HT-29 (cell line): ENCODE measurements at places on chromosomes 12 and 14. TPM values are rescaled to one million over a fixed set of nuclear protein-coding genes. Genes with fewer than 3 reads are reported as not detected.

- DNase-seq, result peak; percentile 59
Observed at GRCh38 chr12:77133566-77133965, 68.2 kb upstream of the E2F7 start.

- DNase-seq, result no peak
Observed at GRCh38 chr14:103563844-103564505, 1.2 kb downstream of the COA8 start.

The AQP6 gene
- total RNA-seq, result 1.8 and 2.0 TPM in 2 replicates

- no peak for DNase-seq
Observed at GRCh38 chr12:25063873-25064628, 115.2 kb upstream of the BCAT1 start.

DNA sequence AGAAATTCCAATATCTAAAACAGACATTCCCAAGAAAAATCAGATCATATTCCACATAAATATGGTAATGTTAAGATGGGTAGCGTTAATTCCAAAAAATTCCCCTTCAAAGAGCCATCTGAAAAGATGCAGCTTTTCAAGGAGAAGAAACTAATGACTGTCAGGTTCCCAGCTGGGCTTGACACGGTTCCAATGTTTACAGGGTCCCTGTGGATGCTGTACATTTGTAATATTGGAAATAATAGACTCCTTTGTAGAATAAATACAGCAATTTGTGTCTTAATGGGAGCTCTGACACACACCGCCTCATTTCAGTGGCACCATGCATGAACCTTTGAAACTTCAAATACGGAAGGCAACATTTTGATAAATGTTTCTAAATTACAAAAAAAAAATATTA, 140.6 kb downstream of the ITPR2 start:
- DNase-seq, result no peak

The GZMH gene
- total RNA-seq, result not detected in 2 replicates

The TUBA1B gene
- 2,713 and 2,908 TPM in 2 replicates for total RNA-seq

The TAS2R30 gene
- total RNA-seq, result 0.79 and 0.86 TPM in 2 replicates

DNA sequence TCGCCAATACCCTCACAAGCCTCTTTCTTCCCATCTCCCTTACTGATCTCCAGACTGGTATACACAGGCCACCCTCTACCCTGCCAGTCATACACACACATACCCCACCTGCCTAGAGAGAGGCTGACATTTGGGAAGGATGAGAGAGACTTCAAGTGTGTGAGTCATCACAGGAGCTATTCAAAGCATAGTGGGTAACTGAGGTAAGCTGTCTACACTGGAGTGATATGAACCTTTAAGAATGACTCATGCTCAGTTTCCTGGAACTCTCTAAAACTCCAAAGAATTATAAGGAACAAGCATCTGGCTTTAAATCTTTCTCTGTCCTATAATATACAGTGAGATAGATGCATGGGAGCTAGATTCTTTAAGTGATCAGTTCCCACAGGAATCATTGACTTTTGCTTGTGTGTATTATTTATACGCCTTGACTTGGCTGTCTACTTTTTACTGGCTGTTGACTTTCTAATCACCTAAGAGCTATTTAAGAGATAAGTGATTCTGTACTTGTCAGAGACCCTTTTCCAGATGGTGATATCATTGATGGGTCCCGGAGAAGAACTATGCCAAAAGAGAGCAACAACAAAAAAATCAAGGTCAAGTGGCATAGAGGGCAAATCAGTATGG, 5.8 kb downstream of the IGF1 start:
- DNase-seq, result no peak

DNA sequence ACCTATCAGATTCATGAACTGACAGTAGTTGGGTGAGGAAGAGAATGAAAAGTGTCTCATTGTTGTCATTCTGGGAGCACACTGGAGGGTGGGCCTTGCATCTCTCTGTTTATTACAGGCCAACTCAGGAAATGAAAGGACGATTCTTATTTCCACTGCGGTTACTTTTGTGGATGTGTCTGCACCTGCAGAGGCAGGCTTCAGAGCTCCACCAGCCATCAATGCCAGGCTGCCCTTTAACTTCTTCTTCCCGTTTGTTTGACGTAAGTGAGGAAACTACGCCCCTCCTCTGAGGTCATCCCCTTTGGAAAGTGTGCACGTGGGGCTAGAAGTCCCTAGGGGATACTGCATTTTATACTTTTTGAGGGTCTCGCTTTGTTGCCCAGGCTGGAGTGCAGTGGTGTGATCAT, 33.7 kb downstream of the TCTN1 start:
- DNase-seq, result no peak

The CCND2 gene
- total RNA-seq, result not detected in 2 replicates

DNA sequence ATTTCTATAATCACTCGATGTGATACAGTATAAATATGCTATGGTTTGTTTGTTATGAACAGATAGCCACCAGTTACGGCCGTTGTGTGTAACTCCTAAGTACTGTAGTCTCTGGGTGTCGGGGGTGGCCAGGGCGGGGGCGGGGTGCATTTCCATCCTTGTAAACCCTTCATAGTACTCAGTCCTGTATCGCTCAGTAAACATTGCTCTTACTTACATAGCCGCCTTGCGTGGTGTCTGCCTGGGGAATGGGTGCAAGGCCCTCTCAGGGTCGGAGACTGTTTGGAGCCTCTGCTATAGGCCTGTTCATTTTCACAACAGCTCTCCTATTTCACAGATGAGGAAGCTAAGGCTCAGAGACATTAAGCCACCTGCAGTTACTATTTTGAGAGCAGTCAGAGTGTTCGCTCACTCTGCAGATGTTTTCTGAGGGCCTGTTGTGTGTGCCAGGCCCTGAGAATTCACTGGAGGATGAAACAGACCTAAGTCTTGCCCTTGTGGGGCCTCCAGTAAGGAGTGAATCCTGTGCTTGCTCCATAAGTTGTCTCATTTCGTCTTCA, 42.5 kb downstream of the JDP2 start:
- DNase-seq, result no peak

- no peak for DNase-seq
Observed at GRCh38 chr12:92530706-92531105, 172.1 kb upstream of the PLEKHG7 start.

- DNase-seq, result no peak
Observed at GRCh38 chr12:58069268-58069963, 128.0 kb downstream of the ATP23 start.

- no peak for DNase-seq
Observed at GRCh38 chr14:60061371-60061770, 30.4 kb upstream of the PCNX4 start.

DNA sequence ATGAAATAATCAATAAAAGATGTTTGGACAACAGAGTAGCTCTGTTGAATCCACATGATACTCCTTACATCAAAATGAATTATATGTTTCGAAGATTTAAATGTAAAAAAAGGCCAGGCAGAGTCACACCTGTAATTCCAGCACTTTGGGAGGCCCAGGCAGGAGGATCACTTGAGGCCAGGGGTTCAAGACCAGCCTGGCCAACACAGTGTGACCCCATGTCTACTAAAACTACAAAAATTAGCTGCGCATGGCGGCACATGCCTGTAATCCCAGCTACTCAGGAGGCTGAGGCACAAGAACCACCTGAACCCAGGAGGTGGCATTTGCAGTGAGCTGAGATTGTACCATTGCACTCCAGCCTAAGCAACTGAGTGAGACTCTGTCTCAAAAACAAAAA, 14.8 kb downstream of the CEP290 start:
- DNase-seq, result no peak

The PEBP1 gene
- 256 and 291 TPM in 2 replicates for total RNA-seq

DNA sequence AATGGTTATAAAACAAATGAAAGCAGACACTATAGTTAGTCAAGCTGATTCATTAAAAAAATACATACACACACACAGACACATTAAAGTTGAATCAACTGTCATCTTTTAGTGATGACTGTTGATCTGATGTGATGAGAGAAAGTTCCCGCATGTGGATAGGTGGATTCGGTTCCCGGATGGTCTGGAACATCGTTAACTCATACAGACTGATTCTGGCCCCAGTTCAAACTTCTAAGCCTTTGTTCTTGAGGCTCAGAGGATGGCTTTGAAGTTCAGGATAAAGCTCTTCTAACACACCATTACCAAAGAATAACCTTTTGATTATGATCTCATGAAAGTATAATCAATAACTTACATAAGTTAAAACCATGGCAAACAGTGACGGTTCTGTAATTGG, 27.5 kb downstream of the WIF1 start:
- no peak for DNase-seq

GRCh38 chr12:104685366-104685765, 228.6 kb downstream of the CHST11 start:
- no peak for DNase-seq

GRCh38 chr12:48542300-48542928, 17.0 kb downstream of the OR8S1 start:
- DNase-seq, result peak; percentile 62

DNA sequence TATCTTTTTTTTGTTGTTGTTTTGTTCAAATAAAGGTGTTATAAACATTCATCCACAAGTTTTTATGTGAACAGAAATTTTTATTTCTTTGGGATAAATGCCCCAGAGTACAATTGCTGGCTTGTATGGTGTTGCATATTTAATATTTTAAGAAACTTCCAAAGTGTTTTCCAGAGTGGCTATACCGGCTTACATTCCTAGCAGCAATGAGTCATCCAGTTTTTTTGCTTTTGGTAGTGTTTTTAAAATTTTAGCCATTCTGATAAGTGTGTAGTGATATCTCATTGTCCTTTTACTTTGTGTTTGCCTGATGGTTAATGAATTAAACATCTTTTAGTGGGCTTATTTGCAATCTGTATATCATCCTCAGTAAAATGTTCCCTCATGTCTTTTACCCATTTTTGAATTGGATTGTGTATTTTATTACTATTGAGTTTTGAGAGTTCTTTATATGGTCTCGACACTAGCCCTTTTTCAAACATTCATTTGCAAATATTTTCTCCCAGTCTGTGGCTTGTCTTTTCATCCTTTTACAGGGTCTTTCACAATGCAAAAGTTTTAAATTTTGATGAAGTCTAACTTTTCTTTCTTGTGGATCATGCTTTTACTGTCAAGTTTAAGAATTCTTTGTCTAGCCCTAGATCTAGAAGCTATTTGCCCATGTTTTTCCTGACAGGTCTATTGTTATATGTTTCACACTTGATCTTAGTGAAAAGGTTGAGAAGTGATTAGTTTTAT, 29.5 kb downstream of the PPP4R4 start:
- no peak for DNase-seq

DNA sequence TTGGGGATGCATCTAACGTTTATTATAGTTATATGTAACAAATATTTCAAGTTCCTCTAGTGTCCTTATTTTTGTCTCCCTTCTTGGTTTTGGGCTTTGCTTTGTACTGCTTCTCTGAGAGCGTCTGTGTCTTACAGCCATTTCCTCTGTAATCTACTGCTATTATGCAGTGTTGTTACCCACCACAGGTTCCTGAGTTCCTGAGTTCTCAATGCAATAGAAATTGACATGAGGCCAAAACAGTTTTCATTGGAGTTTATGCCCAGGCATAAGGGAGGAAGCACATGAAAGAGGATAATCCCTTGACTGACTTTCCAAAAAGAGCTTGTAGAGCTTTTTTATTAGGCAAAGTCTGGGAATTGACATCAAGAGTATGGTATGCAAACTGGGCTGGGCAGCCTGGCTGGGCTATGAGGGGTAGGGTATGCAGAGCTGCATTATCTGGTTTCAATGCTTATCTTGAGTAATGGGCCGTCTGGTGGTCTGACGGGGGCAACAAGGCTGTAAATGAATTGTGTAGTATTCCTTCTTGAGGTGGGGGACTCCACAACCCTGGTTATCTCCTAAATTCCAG, 722.5 kb upstream of the ATXN7L3B start:
- DNase-seq, result no peak

The REC8 gene
- 3.4 and 14.0 TPM in 2 replicates for total RNA-seq

GRCh38 chr12:10584415-10584814, 29.0 kb downstream of the MAGOHB start:
- DNase-seq, result no peak

DNA sequence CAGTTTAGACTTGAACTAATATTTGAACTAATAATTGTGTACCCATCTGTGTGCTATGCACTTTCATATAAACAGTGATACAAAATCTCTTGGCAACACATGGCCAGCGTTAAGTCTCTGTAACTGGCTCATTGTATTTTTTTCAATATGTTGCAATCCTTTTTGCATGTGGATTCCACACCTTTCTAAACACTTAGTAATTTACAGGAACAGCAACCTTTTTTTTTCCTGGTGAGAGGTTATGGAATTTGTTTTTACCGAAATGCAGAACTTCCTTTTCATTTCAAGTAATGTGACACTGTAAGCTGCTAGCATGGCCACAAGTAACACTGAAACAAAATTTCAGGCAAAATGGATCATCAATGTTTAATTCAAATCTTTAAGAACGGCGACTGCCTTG, 45.4 kb upstream of the EPS8 start:
- no peak for DNase-seq

The ISM2 gene
- total RNA-seq, result not detected in 2 replicates

The STAC3 gene
- 0.41 and 1.1 TPM in 2 replicates for total RNA-seq

- DNase-seq, result no peak
Observed at GRCh38 chr14:38948171-38948570, 154.9 kb downstream of the SEC23A start.

The GLT8D2 gene
- total RNA-seq, result not detected in 2 replicates

DNA sequence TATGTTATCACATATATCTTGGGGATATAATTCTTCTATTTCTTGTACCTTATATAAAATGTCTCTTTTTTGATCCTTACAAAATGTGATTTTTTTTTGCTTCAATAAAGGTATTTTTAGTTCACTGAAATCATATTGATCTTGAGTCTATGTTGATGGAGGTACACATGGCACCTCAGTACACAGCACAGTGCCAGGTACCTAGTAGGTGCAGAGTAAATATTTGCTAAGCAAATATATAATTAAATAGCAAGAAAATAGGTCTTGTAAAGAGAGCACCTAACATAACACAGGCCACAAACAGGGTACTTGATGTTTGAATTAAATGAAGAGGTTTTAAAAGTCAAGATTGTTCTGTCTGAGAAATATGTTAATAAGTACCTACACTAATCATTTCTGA, 69.7 kb downstream of the CIT start:
- DNase-seq, result peak; percentile 3

- no peak for DNase-seq
Observed at GRCh38 chr12:31820832-31821231, 92.0 kb upstream of the AMN1 start.

DNA sequence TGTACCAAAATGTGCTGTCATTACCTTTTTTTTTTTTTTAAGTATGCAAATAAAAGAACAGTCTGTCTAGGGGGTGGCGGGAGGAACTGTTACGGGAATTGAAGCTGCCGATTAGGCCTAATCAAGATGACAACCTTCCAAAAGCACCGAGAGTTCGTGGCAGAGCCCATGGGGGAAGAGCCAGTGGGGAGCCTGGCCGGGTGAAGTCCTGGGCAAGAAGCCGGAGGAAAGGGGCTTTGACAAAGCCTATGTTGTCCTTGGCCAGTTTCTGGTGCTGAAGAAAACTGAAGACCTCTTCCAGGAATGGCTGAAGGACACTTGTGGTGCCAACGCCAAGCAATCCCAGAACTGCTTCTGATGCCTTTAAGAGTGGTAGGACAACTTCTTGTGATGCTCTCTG, 42.6 kb downstream of the ACTN1 start:
- no peak for DNase-seq

DNA sequence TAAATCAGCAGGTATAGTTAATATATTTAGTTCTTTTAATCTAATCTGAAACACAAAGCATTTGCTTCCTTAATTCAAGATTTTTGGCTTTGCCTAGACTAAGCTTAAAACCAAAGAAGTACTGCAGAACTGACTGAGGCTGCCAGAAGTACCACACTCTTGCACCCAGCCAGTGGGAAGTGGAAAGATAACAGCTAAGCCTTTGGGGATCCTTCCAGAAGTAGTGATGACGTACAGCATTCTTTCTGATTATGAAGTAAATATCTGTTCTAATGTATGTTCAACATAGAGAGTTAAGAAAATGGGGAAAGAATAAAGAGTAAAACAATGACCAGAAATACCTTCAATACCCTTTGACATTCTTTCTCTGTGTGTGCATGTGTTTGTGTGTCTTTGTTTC, 19.3 kb downstream of the NTF3 start:
- no peak for DNase-seq

- no peak for DNase-seq
Observed at GRCh38 chr14:60197629-60198303, 32.6 kb upstream of the DHRS7 start.
